ENCODE measurements at places on chromosomes 16 and 17.

- no peak overlapping the region for H3K4me3 ChIP-seq
- H3K4me1 ChIP-seq: peaks cover 3% of the 10 kb centered on the region
- DNase-seq: no peak
- H3K27ac ChIP-seq: no peak overlapping the region
- no peaks in the 10 kb centered on the region for H3K27me3 ChIP-seq
- no peaks in the 10 kb centered on the region for H3K36me3 ChIP-seq
These were observed 57.6 kb downstream of the RGS9 start for GRCh38 chr17:65194670-65195334.

DNA sequence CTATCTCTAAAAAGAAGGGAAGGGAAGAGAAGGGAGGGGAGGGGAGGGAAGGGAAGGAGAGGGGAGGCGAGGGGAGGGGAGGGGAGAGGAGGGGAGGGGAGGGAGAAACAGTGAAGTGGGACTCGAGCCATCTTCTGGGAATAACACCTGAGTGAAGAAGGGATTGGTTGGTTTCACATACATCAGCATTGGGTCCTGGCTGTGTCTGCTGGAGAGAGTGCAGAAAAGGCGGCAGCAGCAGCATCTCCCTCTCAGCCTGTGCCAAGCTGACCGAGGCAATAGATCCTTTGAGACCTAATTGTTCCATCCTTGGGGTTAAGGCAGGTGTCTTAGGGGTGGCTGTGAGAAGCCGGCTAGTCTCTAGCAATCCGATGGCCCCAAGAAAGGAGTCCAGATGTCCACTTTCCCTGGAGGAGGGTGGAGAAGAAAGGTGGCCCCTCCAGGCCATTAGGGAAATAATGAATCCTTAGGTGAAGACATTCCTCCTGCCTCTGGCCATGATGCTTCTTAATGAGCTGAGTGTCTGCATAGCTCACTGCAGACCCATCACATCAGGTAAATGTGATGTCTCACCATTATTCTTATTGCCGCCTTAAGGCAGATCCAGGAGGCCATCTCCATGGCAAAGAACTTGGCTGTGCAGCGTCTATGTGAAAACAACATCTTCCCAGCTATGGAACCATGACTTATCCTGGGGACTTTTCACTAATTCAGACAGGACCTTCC lies 71.6 kb downstream of the WIPI1 start:
- no peaks in the 10 kb centered on the region for H3K36me3 ChIP-seq
- peaks cover 19% of the 10 kb centered on the region for H3K4me1 ChIP-seq
- no peak overlapping the region for H3K4me3 ChIP-seq
- no peaks in the 10 kb centered on the region for H3K27me3 ChIP-seq
- no peak overlapping the region for H3K27ac ChIP-seq
- peak; percentile 28 for DNase-seq

DNA sequence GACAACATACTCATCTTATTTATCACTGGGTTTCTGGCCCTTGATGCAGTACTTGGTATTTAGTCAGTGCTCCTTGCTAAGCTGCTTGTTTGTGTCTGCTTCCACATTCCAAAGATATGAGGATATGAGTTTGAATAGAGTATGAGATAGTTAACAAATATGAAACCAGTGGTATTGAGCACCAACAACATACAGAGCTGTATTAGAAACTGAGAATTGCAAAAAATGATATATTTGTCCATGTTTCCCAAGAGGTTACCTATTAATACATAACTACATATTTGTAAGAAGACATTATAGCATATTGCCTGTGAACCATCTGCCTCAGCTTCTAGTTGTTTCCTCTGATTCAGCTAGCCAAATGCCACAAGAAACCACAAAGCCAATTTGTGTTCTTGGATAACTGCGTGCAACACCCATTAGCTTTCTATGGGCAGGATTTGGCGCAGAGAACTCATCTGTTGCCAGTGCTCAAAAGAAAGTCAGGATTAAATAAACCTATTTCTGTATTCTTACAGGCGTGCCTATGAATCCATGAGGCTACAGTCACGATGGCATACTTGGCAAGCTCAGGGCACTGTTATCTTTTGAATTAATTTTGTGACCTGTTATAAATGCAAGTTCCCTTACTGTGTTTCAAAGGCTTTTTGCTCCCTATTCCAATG lies 194.4 kb downstream of the MAP2K6 start:
- H3K27ac ChIP-seq: peak overlapping the region; percentile 49
- H3K36me3 ChIP-seq: no peaks in the 10 kb centered on the region
- no peak overlapping the region for H3K4me3 ChIP-seq
- H3K4me1 ChIP-seq: peaks cover 37% of the 10 kb centered on the region
- H3K27me3 ChIP-seq: no peaks in the 10 kb centered on the region

GRCh38 chr17:77375108-77375916 lies 234.5 kb downstream of the SEC14L1 start:
- no peaks in the 10 kb centered on the region for H3K36me3 ChIP-seq
- H3K4me1 ChIP-seq: peaks cover 94% of the 10 kb centered on the region
- no peaks in the 10 kb centered on the region for H3K27me3 ChIP-seq

DNA sequence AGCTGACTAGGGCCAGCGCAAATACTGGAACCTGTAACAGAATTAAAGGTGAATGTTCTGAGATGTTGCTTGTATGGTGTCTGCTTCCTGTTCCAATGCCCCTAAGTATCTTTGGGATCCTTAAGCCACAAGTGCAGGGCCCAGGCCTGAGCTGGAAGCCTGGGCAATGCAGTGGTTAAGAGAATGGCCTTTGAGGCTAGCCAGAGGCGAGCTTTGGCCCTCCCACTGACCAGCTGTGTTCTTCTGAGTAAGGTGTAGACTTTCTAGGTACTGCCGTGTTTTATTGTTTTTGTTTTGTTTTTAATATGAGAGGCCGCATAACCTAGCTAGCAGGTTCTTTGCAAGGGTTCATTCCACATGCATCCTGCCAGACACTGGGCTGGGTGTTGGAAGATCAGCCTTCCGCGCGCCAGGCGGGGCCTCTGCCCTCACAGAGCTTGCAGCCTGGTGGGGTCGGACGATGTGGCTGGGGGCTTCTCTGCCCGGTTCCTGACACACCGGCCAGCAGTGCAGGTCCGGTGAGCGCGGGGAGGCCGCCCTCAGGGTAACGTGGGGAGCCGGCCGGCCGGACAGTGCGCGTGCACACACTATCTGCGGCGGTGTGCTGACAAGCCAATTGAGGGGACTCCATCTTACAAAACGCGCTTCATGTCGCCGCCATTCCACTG lies 551 bp upstream of the MLX start:
- H3K4me1 ChIP-seq: peaks cover 62% of the 10 kb centered on the region
- DNase-seq: no peak
- peak overlapping the region; percentile 89 for H3K27ac ChIP-seq
- H3K36me3 ChIP-seq: peaks cover 51% of the 10 kb centered on the region

- H3K4me1 ChIP-seq: no peaks in the 10 kb centered on the region
- H3K27me3 ChIP-seq: no peaks in the 10 kb centered on the region
- no peak for DNase-seq
- no peaks in the 10 kb centered on the region for H3K36me3 ChIP-seq
- no peak overlapping the region for H3K4me3 ChIP-seq
These were observed 29.9 kb downstream of the ABCC12 start for GRCh38 chr16:48125888-48126287.

DNA sequence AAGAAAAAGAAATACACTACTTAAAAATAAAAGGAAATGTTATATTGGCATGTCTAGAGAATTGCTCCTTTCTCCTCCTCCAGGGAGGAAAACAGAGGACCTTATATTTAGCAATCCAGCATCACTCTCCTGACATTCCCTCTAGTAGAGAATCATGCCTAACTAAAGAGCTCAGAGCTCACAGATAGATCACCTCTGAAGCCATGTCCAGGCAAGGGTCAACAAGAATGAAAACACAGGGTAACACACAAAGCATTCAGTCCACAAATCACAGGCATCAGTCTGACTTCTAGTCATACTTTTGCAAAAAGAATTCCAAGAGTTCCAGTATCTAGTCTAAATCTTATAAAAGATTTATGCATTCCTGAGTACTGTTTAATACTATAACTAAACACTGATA lies 4.4 kb upstream of the HASPIN start:
- H3K27me3 ChIP-seq: no peaks in the 10 kb centered on the region
- no peak for DNase-seq
- no peak overlapping the region for H3K27ac ChIP-seq
- H3K4me3 ChIP-seq: no peak overlapping the region

- peak overlapping the region; percentile 84 for H3K27ac ChIP-seq
- DNase-seq: no peak
- H3K36me3 ChIP-seq: no peaks in the 10 kb centered on the region
- H3K27me3 ChIP-seq: no peaks in the 10 kb centered on the region
These were observed 89.6 kb downstream of the CDC27 start for GRCh38 chr17:47099451-47099986.

GRCh38 chr16:57606147-57606846 lies 22.1 kb upstream of the ADGRG1 start:
- no peaks in the 10 kb centered on the region for H3K36me3 ChIP-seq
- DNase-seq: no peak

- H3K36me3 ChIP-seq: peaks cover 6% of the 10 kb centered on the region
- no peaks in the 10 kb centered on the region for H3K27me3 ChIP-seq
- DNase-seq: peak; percentile 75
- H3K27ac ChIP-seq: peak overlapping the region; percentile 51
- peaks cover 61% of the 10 kb centered on the region for H3K4me1 ChIP-seq
These were observed 11.5 kb downstream of the CEP295NL start for GRCh38 chr17:78891406-78892061.

DNA sequence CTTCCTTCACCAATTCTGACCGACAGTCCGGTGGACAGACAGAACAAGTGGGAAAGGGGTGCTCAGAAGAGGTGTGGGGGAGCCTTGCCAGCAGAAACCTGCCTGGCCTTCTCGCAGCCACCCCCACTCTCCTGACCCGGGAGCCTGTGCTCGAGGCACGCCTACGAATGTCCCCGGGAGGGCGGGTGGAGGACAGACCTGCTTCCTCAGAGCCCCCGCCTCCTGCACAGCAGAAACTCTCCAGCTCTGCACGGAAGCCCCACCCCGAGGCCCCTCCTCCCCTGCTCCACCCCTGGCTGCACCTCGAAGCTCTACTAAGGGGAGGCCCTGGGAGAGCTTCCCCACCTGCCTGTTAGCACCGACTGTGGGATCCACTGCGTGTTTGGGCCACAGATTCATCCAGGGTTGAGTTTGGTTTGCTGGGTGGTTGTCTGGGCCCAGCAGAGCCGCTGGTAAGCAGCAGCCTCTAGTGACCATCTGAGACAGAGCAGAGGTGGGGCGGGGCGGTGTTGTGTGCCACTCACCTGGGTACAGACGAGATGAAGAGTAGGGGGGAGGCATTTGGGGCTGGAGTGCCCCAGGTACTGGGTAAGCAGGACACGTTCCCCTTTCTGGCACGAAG lies 6.2 kb downstream of the TAF1C start:
- peaks cover 37% of the 10 kb centered on the region for H3K4me1 ChIP-seq
- H3K27ac ChIP-seq: no peak overlapping the region
- no peak overlapping the region for H3K4me3 ChIP-seq
- no peak for DNase-seq

- no peaks in the 10 kb centered on the region for H3K27me3 ChIP-seq
- peak overlapping the region; percentile 42 for H3K27ac ChIP-seq
- peaks cover 85% of the 10 kb centered on the region for H3K4me1 ChIP-seq
These were observed 3.3 kb downstream of the ITGA3 start for GRCh38 chr17:50059256-50059655.

DNA sequence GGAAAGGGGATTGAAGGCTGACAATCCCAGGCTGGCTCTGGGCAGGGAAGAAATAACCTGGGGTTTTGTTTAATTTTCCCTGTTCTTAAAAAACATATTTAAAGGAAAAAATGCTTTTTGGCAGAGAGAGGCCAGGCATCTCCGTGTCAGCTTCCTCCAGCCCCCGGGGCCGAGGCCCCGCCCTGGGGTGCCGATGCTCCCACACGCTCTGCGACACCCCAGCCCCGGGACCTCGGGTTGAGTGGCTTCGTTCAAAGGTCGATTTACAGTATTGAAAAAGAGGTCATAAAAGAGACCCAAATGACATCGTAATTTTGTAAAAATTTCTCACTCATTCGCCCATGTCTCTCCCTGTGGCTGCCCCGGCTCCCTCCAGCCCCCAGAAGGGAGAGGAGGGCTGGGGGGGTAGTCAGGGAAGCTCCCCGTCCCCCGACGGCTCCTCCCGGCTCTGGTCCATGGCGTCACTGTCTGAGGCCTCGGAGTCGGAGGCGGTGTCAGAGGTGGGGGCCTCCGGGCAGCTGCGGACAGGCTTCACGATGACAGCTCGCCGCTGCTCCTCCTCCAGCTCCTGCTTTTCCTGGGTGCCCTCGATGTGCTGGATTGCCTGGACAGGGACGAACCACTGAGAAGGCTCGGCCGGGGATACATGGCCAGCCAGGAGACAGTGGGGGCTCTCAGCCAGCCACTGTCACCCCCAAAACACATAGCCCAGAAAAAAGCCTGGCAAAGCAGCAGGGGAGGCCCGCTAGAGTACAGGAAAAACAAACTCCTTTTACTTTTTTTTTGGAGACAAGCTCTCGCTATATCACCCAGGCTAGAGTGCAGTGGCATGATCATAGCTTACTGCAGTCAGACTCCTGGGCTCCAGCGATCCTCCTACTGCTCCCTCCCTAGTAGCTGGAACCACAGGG lies 14.9 kb downstream of the TFAP4 start:
- H3K27ac ChIP-seq: no peak overlapping the region
- no peaks in the 10 kb centered on the region for H3K27me3 ChIP-seq
- H3K4me1 ChIP-seq: peaks cover 6% of the 10 kb centered on the region

DNA sequence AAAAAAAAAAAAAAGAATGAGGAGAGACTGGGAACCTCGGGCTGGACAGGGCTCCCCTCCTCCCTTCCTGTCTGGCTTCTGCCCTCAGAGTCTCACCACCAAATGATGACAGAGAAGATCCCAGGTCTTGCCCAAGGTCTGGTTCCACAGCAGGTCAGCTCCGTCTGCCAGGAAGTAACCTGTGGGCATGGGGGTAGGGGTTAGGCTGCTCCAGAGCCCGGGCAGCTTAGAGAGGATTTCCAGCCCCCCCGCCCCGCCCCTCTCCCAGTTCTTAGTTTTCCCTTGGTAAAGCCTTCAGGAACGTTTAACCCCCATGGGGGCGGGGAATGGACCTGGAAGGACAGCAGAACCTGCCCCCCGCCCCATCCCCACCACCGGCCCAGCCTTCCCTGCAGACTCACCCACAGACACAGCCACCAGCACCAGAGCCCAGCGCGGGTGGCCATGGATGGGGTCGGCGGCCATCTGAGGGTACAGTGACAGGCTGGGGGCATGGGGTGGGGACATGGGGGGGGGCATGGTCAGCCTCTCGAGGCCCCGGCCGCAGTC lies 700 bp downstream of the TLCD2 start:
- no peak for DNase-seq
- H3K4me3 ChIP-seq: peak overlapping the region; percentile 66
- peaks cover 38% of the 10 kb centered on the region for H3K4me1 ChIP-seq
- peak overlapping the region; percentile 64 for H3K27ac ChIP-seq

All from suprapubic skin (tissue), 4 donors.